Activated T-helper 1 cell treated with anti-CD3 and anti-CD28 coated beads, Interleukin-12 subunit alpha, Interleukin-12 subunit beta, Interleukin-2, Interleukin-4 antibody, amounts not matched to agents 30 ng/mL and 10 ng/mL and 1 ng/mL, durations not matched to agents 14 hours and 24 hours and 36 hours (primary cell): ENCODE measurements at places on chromosomes 12 and 14.
A peak's percentile ranks its signal among the peaks of the same experiment; 100 is the strongest.

- no peak for DNase-seq
Observed at GRCh38 chr14:99625476-99625875, 19.5 kb upstream of the HHIPL1 start.

DNA sequence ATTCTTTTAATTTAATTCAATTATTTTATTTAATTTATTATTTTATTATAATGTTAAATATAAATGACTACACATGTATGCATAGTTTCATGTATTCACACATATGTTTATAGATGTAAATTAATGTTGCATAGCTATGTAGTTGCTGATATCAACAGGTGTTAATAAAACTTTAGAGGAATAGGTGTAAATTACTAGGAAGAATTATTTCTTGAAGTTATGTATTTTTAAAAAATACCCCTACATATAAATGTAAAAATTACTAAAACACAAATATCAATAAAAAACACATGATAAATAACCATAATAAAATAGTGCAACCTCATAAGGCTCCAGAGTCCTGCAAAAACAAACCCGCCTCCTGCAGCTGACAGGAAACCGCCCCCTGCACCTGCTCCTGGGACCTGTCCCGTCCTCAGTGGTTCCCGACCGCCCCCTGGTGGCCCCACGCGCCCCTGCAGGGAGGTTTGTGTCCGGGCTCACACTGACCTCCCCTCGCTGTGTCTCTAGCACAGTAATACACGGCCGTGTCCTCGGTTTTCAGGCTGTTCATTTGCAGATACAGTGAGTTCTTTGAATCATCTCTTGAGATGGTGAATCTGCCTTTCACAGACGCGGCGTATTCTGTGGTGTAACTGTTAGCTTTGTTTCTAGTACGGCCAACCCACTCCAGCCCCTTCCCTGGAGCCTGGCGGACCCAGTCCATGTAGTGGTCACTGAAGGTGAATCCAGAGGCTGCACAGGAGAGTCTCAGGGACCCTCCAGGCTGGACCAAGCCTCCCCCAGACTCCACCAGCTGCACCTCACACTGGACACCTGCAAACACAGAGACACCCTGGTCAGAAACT lies 1264.0 kb downstream of the TMEM121 start:
- peak; percentile 63 for DNase-seq

DNA sequence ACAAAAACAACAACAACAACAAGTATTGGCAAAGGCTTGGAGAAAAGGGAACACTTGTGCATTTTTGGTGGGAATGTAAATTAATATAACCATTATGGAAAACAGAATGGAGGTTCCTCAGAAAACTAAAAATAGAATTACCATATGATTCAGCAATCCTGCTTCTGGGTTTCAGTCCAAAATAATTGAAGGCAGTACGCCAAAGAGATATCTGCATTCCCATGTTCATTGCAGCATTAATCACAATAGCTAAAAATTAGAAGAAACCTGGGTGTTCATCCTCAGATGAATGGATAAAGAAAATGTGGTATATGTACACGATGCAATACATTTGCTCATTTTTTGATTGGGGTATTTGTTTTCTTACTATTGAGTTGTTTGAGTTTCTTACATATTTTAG lies 813.0 kb downstream of the NRXN3 start:
- no peak for DNase-seq

DNA sequence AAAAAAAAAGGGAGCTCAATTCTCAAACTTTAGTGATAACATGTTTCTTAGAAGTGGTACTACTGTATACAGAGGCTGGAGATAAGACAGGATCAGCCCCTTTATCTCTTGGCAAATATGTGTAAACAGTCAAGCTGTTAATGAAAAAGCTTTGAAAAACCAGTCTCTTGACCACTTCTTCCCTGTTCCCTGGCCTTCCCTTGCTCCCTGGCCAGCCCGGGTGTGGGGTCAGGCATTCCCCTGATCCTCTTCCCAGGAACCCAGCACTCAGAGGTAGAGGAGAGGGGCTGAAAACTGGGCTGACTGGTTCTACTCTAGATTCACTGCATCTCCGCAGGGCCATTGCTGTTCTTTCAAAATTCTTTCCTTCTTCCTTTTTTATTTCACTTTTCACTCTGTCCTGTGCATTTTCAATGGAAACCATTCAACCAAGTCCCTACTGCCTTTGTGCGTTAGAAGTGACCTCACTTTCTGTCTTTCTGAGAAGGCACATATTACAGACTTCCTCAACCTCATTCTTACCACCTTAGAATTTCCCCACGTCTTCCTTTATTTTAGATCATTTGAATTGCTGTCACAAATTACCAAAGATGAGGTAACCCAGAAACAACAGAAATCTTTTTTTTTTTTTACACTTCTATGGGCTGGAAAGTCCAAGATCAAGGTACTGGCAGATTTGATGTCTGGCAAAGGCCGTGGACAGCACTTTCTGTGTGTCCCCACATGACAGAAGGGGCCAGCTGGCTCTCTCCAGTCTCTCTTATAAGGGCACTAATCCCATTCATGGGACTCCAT lies 5.7 kb downstream of the GNG2 start:
- DNase-seq = no peak

DNA sequence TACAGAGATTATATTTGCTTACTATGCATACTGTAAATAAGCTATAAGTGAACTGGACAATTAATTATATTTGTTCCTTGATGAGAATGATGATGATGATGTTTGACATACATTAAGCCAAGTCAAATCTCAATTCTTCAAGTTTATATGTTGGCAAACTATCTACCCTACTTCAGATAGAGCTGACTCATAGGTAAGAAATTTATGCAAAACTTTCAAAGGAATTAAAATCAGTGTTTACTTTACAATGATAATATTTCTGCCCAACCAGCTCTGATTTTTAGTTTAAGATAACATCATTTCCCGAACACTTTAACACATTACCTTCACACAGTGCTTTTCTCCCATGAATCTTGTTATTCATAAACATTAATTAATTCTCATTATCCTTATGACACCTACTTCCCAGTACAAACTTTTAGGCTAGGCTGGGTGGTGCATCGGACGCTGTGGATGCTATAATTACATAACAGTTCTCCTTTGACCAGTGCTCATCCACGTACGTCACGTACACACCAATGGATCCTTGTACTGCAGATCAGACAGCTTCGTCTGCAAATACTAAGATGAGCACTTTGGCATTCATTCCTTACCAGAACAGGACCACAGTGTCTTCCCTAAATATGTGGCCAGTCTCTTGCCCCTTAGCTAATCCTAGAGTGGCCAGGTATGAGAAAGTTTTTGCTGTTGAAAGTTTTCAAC lies 18.3 kb downstream of the BMP4 start:
- no peak for DNase-seq
